ENCODE measurements at places on chromosomes 12 and 14.

GRCh38 chr14:34003082-34003668, 52.3 kb upstream of the EGLN3 start:
- DNase-seq = no peak

GRCh38 chr12:57934819-57935218, 6.5 kb upstream of the ATP23 start:
- no peak for DNase-seq

DNA sequence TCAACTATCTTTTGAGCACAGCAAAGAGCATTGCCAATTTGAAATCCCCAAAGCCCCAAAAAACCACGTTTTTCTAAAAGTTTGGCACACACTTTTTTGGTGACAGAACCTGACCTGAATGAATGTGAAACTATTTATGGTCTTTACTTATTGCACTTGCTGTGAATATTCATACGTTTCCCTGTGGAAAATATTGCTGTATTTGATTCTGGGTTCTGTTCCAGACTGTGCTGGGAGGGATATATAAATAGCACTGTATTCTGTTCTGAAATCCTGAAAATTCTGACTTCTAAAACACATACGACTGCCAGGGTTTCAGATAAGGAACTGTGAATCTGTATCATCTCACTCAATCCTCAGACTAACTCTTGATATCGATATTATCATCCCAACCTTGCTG, 35.1 kb downstream of the NR1H4 start:
- no peak for DNase-seq

DNA sequence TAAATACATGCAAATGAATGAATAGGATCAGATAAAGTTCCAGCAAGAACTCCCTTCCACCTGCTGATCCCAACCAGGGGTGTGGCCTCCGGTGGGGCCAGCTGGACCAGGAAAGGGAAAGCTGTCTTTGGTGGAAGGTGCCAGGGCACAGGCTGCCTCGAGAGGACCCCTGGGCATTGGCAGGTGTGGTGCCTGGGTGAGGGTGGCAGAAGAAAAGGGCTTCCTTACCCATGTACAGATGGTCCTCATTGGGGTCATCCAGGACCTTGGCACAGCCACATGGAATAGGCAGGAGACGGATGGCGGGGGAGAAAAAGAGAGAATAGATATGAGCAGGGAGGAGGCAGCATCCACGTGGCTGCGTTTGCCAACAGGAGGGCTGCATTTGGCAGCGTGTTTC, 36.4 kb downstream of the CAMKK2 start:
- no peak for DNase-seq

GRCh38 chr14:74085828-74086227, 1.1 kb downstream of the LIN52 start:
- DNase-seq = no peak

DNA sequence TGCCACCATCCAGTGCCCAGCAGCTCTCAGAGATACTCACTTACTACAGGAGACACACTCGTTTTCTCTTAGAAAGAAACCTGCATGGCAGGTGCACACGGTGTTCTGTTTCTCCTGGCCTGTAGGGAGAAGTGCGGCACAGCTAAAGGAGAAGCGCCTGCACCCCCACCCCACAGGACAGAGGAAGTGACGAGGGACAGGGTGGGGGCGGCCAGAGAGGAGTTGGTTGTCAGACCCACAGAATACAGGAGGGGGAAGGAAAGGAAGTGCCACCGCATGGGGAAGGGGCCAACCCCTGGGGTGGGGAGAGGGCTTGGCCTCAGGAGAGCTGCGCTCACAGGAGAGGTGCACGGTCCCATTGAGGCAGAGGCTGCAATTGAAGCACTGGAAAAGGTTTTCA, 8.8 kb downstream of the TNFRSF1A start:
- no peak for DNase-seq

- no peak for DNase-seq
Measured at GRCh38 chr14:99187858-99188257, 84.1 kb downstream of the BCL11B start.

DNA sequence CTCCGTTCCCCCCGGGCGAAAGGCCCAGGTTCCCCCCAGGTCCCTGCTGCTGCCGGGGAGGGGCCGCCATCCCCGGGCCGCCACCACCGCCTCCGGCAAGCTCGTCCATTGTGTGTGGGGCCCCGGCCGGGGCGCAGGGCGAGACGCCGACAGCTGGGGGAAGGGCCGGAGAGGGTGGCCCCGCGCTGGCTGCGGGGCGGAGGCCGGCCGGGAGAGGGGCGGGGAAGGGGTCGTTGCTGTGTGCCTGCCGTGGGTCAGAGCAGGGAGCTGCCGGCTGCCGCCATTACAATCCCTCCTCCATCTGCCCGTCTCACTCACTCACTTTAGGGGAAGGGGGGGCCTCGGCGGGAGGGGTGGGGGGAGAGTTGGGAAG, at the start of gene STRN3:
Gene STRN3 (minus strand): TSS at position 303 of the 373 bp plus-strand sequence. CDS start 194 bp downstream, at position 109.
- DNase-seq = no peak

DNA sequence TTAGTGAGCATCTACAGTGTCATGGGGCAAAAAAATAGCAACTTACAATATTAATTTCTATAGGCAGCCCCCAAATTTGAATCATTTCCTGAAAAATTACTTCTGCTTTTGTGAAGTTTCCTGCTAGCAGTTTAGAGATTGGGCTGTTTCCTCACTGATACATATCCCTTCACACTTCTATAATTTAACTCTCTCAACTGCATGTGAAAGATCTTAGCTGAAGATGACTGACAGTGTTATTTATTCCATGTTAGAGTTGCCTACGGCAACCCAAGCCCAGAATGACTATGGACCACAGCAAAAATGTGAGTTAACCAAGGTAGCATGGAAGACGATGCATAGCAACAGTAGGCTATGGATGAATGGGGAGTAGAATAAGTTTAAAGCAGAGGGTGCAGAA, at the start of gene KLRG1:
Gene KLRG1 (plus strand): TSS at position 134 of the 400 bp plus-strand sequence. CDS start 90 bp downstream, at position 224.
- no peak for DNase-seq

DNA sequence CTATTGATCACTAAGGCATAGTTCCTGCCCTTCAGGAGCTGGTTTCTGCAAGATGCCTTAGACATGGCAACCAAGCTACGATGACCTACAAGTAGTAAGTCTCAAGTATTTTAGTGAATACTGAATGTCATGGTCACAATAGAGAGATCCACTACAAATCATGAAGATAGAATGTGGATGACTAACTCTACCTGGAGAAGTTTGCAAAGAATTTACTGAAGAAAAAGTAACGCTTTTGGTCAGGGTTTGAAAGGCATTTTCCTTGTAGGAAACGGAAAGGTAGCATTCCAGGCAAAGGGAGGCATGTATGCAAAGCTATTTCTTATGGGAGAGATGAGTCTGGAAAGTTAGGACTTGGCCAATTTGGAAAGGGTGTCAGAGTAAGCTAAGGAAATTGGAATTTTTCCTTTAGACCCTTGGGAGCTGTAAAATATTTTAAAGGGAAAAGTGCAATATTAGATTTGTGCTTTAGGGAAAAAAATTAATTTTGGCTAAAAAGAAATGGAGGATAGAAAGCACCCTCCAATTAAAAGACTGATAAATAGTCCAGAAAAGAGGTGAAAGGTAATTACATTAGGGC, 377.5 kb downstream of the EGLN3 start:
- no peak for DNase-seq

- DNase-seq = no peak
Measured at GRCh38 chr14:29242755-29243754, 476.5 kb downstream of the FOXG1 start.

DNA sequence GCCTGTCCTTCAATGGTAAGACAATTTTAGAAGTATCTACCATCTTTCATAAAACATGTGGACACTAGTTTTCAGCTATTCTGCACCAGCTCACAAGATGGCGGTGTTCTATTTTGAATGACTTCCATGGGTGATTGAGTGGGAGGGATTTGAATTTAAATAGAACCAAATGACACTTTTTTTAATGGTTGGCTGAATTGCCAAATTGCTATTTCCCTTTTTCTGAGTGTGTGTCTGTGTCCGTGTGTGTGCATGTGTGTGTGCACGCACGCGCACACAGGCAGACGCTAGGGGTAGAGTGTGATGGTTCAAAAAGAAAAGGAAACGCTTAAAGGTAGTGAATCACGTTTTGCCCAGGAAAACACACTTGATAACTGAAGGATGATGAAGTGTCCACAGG, 362.6 kb downstream of the DAD1 start:
- no peak for DNase-seq

- DNase-seq = no peak
Measured at GRCh38 chr14:96554315-96554910, 52.2 kb downstream of the PAPOLA start.

- DNase-seq = no peak
Measured at GRCh38 chr14:103762541-103762940, 46.9 kb downstream of the ZFYVE21 start.

DNA sequence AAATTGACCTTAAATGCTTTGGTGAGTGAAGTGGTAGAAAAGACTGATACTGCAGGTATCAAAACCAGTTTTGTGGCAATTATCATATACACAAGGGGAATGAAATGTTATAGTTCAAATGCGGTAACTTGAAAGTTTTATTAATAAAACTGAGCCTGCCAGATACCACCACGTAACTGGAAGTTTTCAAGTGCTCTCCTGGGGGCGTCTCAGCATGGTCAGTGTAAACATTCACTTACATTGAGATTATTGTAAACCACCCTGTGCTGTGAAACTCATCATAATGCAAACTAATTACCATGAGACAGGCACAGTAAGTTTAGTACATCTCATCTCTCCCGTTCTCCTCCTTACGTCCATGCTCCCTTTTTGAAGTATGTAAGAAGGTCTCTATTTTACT, 280.7 kb upstream of the FAR2 start:
- DNase-seq = no peak

All from BE2C (cell line).